ENCODE measurements at places on chromosomes 11 and 22.

- no peak for DNase-seq
Observed at GRCh38 chr11:72443016-72443415, 8.7 kb upstream of the CLPB start.

GRCh38 chr22:29275819-29276565, 7.9 kb downstream of the EWSR1 start:
- no peak for DNase-seq

DNA sequence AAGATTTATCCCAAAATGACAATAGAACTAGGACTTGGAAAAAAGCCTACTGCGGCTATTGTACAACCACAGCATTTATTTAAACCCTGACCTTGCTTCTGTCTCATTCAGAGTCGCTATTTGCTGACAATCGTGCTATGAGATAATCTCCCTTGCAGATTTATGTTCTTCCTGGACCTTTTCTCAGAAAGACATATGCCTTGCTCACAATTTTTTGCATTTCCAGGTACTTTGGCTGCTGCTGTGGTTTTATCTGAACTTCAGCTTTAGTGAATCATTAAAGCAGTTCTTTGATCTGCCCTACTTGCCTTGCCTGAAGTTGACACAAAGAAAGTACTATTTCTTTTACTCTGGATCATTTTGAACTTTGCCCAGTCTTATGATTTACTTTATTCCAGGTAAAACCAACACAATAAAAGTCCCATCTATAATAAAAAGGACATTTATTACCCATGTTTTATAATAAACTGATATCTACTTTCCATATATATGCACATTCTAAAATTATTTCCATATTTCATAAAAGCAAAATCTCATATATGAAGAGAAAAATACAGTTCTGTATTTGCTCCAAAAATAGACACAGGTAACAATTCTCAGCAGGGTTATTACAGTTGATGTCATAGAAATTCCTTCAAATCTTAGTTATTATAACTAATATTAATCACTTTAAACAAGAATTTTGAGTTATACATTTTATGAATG, 63.4 kb upstream of the CARD18 start:
- DNase-seq: no peak

- no peak for DNase-seq
Observed at GRCh38 chr11:34773826-34774225, 142.4 kb downstream of the APIP start.

- DNase-seq: no peak
Observed at GRCh38 chr22:42721045-42721434, 370 bp upstream of the A4GALT start.

DNA sequence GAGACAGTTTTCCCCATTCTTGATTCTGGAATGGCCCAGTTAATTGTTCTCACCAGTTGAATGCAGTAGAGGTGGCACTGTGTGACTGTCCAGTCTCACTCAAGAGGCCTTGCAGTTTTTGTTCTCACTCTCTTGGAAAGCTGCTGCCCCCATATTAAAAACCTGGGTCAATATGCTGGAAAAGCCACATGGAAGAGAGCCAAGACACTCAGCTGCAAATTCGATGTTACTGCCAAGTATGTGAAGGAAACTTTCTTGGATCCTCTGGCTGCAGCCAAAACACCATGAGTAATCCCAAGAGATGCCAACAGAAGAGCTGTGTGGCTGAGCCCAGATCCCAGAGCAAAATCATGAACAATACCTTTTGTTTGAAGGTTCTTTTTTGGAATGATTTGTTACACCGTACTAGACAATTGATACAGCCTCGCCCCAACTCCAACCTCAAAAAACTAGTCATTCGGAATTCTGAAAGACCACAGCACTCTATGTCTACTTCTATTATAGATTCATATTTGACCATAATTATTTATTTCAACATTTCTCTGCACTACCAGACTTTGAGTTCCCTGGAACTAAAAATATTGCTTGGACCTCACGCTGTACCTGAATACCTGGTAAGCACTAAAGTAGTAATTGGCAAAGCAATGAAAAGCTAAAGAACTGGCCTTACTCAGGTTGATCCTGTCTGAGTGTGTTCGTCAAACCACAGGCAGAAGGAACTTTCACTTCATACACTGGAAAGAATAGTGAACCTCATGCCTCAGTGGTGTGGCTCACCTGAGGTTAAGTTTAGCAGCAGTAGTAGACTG, 378.8 kb downstream of the ETS1 start:
- DNase-seq: no peak

DNA sequence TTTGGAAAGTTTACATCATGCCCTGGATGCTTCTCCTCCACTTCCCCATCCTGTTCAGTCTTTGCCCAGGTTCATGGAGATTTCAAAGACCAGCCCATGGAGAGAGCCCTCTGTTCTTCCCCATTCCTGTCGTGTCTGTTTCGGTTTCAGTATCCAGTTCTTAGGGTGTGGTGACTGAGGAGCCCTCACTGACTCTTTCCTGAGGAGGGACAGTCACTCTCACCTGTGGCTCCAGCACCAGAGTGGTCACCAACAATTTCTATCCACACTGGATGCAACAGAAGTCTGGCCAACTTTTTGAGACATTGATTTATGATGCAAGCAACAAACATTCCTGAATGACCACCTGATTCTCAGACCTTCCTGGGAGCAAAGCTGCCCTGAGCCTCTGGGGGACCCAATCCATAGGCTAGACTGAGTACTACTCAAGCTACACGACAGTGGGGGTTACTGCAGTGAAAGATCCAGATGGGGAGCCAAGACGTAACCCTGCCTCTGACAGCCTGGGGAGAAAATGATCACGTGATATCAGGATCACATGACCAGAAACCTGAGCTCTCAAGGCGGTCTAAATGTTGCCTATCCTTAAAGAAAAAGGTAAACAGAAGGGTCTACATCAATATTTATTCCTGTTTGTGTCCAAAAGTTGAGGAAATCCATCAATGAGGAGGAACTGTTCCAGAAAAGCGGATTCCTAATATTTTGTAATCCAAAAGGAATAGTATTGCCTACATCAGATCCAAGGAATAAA, 76.2 kb upstream of the VPREB1 start:
- peak; percentile 38 for DNase-seq

GRCh38 chr22:43431808-43432554, 20.2 kb downstream of the MPPED1 start:
- no peak for DNase-seq

- no peak for DNase-seq
Observed at GRCh38 chr11:130625578-130626306, 177.3 kb downstream of the ADAMTS15 start.

DNA sequence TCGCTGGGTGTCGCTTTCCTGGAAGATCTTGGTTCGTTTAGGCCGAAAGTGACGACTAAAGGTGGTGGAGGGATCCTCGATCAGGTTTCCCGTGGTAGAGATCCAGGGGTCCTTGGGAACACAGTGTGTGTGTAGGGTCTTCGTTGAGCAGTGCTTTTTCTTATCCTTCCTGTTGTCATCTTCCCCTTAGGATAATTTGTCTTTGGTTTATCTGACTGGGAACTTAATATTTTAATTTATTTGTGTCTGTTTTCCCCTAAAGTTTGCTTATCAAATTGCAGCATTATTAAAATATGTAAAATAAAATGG, 403 bp downstream of the RBM7 start:
- no peak for DNase-seq

DNA sequence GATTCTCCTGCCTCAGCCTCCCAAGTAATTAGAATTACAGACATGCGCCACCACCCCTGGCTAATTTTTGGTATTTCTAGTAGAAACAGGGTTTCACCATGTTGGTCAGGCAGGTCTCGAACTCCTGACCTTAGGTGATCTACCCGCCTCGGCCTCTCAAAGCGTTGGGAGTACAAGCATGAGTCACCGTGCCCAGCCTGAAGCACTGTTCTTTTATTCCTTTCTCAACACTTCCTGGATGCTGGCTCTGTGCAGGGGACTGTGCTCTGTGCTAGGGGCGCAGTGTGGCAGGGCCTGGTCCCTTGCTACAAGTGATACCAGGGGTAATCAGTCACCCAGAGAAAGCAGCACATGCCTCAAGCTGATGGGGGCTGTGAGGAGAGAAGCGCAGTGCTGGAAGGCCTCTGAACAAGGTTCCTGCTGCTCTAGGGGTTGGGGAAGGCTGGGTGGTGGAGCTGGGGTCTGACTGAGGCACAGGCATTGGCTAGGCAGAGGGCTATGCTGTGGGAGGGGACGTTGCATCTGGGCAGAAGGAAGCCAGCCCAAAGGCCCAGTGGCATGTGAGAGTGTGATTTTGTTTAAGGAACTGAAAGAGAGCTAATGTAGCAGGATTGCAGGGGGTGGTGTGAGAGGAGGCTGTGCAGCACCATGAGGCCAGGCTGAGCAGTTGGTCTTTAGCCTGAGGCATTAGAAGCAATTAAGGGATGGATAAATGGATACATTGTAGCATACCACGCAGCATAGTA, 42.5 kb downstream of the CABIN1 start:
- no peak for DNase-seq

DNA sequence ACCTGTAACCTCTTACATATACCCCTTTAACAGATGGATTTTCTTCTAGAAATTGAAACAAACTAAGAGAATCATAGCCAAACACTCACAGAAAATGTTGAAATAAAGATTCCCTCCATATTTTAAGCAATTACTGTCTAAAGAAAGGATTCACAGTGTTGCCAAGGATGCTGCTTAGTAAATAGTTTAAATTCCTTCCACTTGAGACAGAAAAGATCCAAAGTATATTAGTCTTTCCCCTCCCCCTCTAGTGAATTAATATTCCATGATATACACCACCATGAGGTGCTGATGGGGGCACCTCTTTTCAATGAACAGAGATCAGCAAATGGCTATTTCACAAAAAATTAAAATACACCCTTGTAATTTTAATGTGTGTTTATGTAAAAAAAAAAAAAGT, 186.8 kb downstream of the SOX6 start:
- DNase-seq: no peak

DNA sequence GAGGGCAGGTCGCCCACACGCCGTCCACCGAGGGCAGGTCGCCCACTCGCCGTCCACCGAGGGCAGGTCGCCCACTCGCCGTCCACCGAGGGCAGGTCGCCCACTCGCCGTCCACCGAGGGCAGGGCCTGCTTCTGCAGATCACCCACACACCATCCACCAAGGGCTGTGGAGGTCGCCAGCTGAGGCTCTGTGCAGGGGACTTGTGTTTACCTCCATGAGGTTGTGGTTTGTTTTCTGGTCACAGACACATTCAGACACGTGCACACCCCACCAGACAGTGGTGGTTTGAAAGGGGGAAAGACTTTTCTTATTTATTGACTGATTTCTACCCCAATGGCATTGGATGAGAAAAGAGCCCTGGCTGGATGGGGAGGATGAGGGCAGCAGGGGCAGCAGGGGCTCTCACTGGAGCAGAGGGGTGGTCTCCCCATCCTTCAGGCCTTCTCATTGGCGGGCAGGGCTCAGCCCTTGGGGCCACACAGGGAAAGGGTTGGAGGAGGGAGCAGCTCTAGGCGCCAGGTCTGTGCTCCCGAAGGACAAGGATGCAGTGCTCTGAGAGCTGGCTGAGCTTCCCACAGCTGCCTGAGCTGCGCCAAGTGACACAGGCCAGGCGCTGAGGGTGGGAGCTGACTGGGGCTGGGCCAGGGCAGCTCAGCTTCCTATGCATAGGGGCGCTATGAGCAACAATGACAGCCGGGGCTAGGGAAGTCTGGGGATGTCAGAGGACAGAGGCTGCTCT, 252.6 kb upstream of the B3GAT1 start:
- DNase-seq: no peak

DNA sequence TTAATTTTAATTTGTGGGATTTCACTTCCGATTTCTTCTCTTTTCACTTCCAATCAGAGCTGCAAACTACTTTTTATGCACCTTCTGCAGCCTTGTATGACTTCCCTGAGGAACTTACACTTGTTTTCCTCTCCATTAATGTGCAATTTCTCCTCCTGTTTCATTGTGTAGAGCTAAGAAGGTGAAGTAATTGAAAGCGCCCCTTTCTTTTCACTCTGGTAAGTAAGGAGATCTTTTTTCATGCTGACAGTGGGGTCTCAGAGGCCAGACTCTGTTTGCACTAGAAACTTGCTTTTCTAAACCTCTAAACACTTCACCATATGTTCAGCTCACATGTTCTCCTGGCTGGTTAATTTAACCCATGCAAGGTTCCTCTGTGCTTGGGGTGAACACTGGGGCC, 117.0 kb downstream of the FANCF start:
- DNase-seq: no peak

DNA sequence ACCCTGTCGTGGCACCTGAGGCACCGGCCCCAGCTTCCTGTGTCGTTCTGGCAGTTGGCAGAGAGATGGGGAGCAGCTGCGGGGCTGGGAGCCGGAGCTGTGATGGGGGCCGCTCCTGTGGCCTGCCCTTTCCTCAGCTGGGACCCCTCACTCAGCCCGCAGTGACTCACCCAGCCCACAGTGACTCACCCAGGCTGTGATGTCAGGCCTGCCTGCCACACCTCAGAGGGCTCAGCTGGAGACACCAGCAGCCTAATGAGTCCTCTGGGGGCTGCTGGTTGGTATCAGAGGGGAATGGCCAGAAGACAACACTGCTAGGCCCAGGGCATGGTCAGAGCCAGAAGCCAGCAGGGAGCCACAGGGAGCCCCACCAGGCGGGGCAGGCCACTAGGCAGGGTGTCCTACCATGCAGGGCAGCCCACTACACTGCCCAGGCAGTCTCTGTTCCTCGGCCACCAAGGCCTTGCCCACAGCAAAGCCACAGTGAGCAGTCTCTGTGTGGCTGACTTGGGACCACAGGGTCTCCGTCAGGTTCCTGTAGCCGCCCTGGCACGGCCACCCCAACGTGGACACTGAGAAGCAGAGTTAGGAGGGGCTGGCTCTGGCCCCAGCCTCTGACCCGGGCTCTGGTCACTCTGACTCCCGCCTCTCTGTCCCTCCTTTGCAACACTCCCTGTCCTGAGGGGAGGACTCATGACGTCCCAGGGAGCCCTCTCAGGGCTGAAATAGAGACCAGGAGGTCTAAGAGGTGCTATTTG, 4.2 kb upstream of the FXYD2 start:
- DNase-seq: peak; percentile 68

GRCh38 chr11:121250843-121251242, 41.7 kb upstream of the SC5D start:
- no peak for DNase-seq

DNA sequence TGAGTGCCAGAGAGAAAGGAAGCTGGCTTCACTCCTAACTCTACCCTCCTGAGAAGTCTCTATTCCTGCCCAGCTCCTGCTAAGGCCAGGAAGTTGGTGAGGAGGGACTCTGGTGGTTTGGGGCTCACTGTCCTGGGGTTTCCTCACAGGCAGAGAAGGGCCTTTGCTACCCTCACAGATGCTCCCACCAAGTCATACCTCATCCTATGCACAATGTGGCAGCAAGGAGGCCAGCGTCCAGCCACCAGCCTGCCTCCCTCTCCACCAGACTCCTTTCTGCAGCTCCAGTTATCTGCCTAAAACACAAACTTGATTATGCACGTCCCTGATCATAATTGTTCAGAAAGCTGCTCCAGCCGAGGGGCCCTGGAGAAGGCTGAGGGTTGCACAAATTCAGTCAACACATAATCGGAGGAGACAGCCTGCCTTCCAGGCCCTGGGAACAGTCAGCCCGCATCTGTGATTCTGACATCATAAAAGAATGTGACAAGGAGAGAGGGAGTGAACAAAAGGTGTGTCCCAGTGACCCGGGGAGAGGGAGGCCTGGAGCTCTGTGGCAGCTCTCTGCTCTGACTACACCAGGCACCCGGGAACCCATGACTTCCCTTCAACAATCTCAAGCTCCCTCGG, 28.8 kb downstream of the DKK3 start:
- no peak for DNase-seq

GRCh38 chr11:68335683-68336082, 23.3 kb downstream of the LRP5 start:
- DNase-seq: no peak

- DNase-seq: no peak
Observed at GRCh38 chr11:11432621-11433319, 79.7 kb upstream of the CSNK2A3 start.

- no peak for DNase-seq
Observed at GRCh38 chr11:103878646-103879045, 157.8 kb upstream of the DDI1 start.
